ENCODE measurements at places on chromosomes 2 and 18.

GRCh38 chr2:106183101-106183696 lies 10.9 kb downstream of the UXS1 start:
- DNase-seq: peak; percentile 8

DNA sequence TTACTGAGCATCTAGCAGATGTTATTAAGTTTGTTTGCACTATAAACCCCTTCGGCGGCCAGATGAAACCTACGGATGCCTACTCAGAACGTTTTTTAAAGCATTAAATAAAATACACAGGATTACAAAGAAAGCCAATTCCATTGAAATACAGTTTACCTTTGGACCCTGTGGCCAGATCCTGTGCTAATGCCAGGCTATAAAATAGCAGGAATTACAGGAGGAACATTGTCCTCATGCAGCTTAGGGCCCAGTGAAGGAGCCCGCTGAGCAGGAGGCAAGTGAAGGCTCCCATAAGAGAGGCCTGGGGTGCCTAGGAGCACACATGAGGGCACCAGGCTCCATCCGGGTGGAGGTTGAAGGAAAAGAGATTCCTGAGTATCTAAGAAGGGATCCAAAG lies 310.4 kb downstream of the MTX2 start:
- DNase-seq: no peak

- no peak for DNase-seq
These were observed 182.2 kb downstream of the TTC32 start for GRCh38 chr2:19719540-19719939.

GRCh38 chr2:147843391-147843863 lies 1.4 kb upstream of the ACVR2A start:
- DNase-seq: no peak

- no peak for DNase-seq
These were observed 136.1 kb downstream of the TMEM200C start for GRCh38 chr18:5759194-5759593.

- peak; percentile 28 for DNase-seq
These were observed 508.2 kb downstream of the TNS1 start for GRCh38 chr2:217494557-217494956.

- peak; percentile 65 for DNase-seq
These were observed 24.1 kb upstream of the ANXA4 start for GRCh38 chr2:69717861-69718273.

DNA sequence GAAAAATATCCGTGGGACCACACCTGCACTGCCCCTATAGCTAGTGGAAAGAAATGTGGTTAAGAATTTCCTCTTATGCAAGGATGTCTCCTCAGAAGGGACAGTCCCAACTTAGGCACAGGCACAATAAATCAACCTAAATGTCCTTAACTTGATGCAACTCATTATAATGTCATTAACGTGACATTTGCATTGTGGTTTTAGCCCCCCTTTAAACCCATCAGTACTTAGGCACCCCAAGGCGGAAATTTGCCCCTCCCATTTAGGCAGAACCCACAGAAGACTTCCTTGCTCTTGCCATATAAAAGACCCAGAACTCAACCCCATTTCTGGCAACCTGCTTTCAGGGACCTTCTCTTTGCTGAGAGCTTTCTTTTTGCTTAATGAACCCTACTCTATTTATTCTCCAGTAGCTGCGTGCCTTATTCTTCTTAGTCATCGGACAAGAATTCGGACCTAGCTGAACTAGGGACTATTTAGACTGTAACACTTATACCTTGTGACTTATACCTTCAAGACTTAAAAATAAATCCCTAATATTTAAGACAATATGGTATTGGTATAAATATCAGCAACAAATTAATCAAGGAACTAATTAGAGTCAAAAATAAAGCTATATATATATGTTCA lies 1281.6 kb upstream of the TMEFF2 start:
- no peak for DNase-seq

DNA sequence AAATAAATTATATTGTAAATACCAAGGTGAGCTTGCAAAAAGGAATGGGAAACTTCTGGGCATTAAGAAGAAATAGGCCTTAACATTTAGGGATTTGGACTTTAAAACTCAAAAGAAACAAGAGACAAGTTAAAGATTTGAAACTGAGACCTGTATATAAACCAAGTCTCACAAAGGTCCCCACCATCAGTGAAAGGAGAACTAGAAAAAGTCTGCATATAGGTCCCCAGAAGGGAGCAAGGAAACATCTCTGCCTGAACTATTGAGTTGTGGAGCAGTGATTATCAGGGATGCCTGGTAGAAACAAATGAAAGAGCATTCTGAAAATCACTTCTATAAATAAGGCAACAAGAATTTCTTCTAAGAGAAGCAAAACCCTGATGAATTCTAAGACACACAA lies 30.5 kb upstream of the ITGAV start:
- no peak for DNase-seq

DNA sequence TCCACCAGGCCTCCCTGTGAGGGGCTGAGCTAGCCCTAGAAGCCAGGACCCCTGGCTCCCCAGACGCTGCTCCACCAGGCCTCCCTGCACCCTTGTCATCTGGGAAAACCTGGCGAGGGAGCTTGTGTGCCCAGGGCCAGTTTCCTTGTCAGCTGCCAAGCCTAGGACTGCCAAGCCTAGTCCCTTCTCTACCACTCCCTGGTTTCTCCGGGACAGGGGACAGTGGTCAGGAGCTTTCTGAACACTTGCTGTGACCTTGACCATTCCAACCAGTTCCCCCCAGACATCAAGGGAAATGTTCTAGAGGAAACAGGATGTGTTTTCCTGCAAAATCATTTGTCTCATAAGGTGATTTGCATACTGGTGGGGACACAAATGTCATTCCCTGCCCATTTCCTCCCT lies 41.3 kb upstream of the MRPL33 start:
- DNase-seq: no peak

DNA sequence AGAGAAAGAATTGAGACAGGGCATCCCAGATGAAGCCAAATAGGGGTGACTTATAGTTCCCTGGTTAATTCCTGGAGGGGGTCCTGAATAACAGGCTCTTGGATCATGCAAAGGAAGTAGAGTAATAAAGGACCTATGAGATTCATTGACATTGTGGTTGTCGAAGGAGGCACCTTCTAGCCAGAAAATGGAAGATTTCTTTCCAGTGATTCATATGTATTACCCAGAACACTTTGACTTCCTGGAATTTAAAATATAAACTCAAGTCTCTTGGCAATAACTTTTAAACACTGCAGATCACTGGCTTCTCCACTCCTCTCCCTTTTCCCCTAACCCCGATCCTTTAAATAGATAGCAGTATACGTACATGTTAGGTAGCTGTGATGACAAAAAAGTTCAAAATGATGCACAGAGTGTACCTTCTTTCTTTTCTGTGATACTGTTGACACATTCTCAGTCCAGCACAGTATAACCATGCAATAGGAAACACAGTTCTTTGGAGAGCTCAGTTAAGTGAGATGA lies 211.8 kb downstream of the LTBP1 start:
- no peak for DNase-seq

DNA sequence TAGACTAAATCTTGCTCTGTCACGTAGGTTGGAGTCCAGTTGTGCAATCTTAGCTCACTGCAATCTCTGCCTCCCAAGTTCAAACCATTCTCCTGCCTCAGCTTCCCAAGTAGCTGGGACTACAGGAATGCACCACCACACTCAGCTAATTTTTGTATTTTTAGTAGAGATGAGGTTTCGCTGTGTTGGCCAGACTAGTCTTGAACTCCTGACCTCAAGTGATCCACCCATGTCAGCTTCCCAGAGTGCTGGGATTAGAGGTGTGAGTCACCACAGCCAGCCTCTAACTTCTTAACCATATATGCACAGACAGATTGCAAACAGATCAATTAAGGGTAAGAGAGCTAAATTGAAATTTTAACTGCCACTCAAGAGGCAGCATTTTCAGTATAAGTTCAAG lies 22.1 kb upstream of the CNGA3 start:
- DNase-seq: no peak

DNA sequence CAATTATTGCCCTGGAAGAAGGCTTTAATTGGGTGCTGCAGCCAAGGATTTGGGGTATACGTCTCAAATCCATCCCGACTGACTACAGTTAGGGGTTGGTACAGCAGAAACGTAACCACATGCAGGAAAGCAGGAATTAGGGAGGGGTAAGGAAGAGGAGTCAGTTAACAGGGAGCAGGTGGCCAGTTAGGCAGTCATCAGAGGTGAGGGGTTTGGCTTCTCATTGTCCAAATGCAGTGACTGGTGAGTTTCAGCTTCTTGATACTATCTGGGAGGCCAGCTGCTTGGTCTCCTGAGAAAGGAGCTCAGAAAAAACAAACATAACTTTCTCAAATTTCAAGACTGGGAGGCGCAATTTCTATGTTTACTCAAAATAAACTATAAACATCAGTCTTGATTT lies 38.8 kb upstream of the UBE2F start:
- no peak for DNase-seq

DNA sequence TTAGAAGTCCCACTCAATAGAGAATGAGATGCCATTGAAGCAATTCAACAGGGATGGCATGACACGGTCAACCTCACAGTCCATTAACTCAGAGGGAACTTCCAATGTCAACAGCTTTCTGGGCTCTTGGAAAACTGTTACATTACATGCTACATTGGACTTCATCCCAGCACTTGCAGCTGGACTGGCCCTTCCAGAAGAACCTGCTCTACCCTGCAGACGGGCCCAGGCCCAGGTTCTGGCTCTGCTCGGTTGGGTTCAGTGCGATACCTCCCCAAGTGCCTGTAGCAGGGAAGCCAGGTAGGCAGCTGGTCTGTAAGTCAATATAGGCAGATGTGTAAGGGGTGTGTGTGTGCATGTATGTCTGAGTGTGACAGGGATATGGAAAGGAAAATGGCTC lies 12.9 kb downstream of the LAMA1 start:
- DNase-seq: no peak

- no peak for DNase-seq
These were observed 423.6 kb upstream of the TNP1 start for GRCh38 chr2:217283460-217283859.

All from suppressor macrophage (primary cell).